ENCODE measurements at places on chromosomes 16 and 17.

DNA sequence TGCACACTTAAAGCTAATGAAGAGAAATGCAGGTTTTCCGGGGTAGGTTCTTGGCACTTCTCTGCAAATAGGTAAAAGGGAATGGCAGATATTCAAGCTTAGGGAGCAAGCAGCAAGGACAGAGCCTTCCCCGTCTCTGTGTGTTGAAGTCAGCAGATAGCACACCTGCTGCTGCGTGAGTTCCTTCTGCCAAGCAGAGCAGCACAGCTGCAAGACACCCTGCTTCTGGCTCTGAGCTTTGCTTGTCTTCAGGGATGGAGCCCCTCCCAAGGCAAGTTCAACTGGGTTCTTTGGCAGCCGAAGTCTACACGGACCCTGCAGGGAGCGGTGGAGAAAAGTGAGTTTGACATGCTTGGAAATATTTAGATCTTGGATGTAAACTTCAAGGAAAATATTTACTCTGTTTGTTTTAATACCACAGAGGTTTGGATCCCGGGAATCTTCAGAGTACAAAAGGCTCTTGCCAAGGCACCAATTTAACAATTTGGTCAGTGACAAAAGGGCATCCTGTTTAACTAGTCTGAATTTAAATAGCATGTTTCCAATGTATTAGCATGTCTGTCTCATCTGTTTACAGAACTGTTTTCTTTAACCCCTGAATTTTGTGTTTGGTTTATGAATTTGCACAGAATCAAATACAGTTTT is 113.4 kb upstream of the KCNJ16 start:
- DNase-seq: no peak

GRCh38 chr16:84832488-84833143 is 12.8 kb downstream of the CRISPLD2 start:
- no peak for DNase-seq

GRCh38 chr17:57294101-57294500 is 37.8 kb downstream of the MSI2 start:
- DNase-seq: no peak

DNA sequence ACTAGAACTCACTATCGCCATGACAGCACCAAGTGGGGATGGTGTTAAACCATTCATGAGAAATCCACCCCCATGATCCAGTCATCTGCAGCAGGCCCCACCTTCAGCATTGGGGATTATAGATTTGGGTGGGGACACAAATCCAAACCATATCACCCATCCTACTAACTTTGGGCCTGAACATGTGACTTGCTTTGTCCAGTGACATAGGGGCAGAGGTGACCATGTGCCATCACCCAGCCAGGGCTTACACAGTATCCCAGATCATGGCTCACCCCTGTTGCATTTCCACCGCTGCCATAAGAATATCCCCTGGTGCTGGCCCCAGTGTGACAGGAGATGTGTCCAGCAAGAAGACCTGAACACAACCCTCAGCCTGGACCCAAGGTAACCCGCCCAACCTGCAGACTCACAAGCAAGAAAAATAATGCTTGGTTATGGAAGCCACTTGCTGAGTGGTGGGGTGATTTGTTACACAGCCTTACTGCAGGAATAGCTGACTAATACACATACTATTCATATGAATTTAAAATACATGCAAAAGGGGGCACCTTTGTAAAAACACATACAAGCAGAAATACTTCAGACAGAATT is 130.9 kb downstream of the GSG1L start:
- DNase-seq: no peak

- no peak for DNase-seq
Measured at GRCh38 chr16:4433914-4434787, 8.5 kb downstream of the DNAJA3 start.

Data from vagina (tissue), 2 donors.